Left cardiac atrium (tissue), 4 donors: ENCODE measurements at places on chromosomes 1 and 21. TPM values are rescaled to one million over a fixed set of nuclear protein-coding genes. Genes with fewer than 3 reads are reported as not detected.

GRCh38 chr1:41101950-41102607 lies 80.6 kb upstream of the SLFNL1 start:
- DNase-seq = peak; percentile 88

- no peak for DNase-seq
These were observed 365.8 kb upstream of the C1orf174 start for GRCh38 chr1:4265836-4266235.

DNA sequence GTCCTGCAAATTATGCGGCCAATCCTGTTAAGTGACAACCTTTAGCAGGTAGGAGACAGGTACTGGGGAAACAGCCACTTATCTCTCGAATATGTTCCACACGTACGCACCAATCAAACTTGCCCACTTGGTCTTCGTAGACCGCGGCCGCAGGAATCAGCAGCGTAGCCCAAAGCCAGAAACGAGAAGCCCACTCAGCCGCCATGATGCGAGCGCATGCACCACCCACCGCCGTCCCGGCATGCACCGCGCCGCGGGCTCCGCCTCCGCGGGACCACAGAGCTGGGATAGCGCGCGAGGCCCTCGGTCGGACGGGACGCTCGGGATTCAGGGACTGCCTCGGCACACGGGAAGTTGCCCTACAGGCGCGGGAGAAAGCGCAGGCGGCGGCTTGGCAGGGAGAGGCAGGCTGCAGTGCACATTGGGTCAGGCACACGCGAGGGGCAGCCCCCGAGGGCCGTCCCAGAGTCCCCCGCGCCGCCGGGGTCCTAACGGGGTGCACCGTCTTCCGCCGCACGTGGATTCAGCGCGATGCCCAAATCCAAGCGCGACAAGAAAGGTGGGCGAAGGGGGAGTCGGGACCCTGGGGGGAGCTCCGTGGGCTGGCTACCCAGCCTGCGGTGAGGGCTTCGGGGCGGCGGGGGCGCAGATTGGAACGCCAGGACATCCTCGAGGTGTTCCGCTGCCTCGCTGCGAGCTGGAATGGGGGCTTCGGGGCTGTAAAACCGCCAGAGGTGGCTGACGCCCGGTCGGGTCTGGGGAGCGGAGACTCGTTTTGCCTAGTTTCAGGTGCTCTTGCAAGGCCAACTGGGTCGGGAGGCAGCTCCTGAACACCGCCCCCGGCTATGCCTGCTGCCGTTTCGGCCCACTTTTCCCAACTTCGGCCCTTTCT lies at the start of the genes EMC1 and MRTO4:
Gene EMC1 (minus strand): TSS at position 220 of the 892 bp plus-strand sequence. CDS start 15 bp downstream, at position 205.
Gene MRTO4 (plus strand): TSS at position 501 of the 892 bp plus-strand sequence. CDS start 31 bp downstream, at position 532.
- DNase-seq = peak; percentile 91

DNA sequence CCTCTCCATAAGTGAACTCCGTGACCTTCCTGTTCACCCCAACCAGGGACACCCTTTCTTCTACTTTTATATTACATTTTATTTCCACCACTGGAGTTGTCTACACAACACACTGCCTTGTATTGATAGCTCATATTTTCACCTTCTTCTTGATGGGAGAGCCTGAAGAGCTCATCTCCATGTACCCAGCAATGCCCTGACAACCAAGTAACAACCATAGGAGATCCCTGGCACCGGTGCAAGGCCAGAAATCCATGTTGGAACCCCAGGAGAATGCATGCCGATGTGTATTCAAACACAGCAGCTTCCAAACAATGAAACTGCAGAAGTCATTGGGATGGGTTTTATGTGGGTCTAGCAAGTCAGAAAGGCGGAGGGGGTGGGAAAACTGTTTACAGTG lies 15.5 kb downstream of the TENT5C start:
- DNase-seq = no peak

GRCh38 chr1:24424207-24424606 lies 8.6 kb downstream of the NIPAL3 start:
- no peak for DNase-seq

- no peak for DNase-seq
These were observed 1.8 kb upstream of the CAP1 start for GRCh38 chr1:40038697-40039096.

- DNase-seq = peak; percentile 36
These were observed 740 bp downstream of the DSTYK start for GRCh38 chr1:205210756-205211168.

GRCh38 chr1:177591155-177591554 lies 378.7 kb downstream of the SEC16B start:
- no peak for DNase-seq

DNA sequence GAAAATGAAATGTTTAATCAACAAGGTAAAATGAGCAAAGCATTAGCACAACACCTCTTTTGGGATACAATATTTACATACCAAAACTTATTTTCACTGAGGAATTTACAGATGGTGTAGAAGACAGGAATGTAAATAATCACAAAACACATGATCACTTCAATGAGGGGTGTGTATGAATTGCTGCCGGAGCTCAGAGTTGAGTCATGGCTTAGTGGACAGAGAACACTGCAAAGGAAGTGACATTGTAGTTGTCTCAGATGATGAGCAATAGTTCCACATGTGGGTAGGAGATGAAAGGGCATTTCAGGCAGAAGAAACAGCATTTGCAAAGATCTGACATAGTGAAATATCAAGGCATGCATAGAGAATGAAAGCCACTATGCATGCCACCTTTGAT lies 5.6 kb upstream of the KPRP start:
- no peak for DNase-seq

GRCh38 chr1:68521286-68521685 lies 24.4 kb upstream of the DEPDC1 start:
- DNase-seq = no peak

GRCh38 chr1:13764588-13765332 lies 64.8 kb downstream of the PRDM2 start:
- no peak for DNase-seq

GRCh38 chr1:59926381-59927123 lies at the start of gene CYP2J2:
TSS of gene CYP2J2 (minus strand) at chr1:59926773. CDS start at chr1:59926746, 27 bp downstream.
- peak; percentile 70 for DNase-seq

GRCh38 chr21:33940164-33940880 lies 24.7 kb upstream of the ATP5PO start:
- DNase-seq = no peak

- no peak for DNase-seq
These were observed 139.3 kb downstream of the NFIA start for GRCh38 chr1:61221642-61222041.

- no peak for DNase-seq
These were observed 13.5 kb upstream of the IKBKE start for GRCh38 chr1:206456577-206457370.

DNA sequence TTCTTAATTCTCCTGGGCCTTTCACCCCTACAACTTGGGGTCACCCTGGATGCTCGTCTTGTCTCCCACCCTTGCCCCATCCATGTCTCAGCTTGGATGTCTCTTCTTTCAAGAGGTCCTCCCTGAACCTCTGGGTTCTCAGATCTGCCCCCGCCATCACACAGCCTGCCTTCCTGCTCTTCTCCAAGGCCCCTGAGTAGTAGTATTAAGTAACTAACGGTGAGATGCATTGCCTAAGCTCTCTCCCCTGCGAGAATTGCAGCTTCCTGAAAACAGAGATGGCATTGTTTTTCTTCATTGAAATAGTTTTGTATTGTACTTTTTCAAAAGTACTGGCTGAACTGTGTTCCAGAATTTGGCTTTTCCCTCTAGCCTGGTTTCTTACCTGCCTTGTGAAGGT lies 16.0 kb downstream of the MIIP start:
- DNase-seq = no peak

OR2T33 gene
- total RNA-seq = not detected

DNAJC6 gene
- 15.4 TPM for total RNA-seq

RHD gene
- total RNA-seq = 0.09 TPM

CRYAA gene
- not detected for total RNA-seq

CLK2 gene
- 19.7 TPM for total RNA-seq

CDKN2C gene
- total RNA-seq = 10.0 TPM

C1orf185 gene
- not detected for total RNA-seq
